ENCODE measurements at places on chromosomes 1 and 21.

GRCh38 chr1:1337793-1338147 is 6.7 kb downstream of the TAS1R3 start:
- no peak for DNase-seq

- DNase-seq = no peak
Observed at GRCh38 chr1:208215393-208215792, 28.8 kb downstream of the PLXNA2 start.

DNA sequence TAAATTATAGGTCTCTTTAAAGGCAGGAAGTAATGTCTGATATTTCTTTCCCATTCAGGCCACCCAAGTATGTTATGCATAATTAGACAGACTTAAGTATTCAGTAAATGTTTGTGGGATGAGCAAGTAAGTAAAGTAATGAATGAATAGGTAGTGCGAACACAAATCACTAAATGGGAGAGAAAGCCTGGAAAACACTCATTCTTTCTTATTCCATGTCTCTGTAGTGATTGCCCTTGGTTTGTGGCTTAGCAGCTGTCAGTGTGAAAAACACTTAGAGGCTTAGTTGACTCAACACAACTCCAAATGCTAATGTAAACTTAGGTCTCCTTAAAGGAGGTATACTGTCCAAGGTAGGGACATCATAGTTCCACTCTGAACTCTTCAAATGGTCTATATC is 182.5 kb downstream of the ZC3H11B start:
- DNase-seq = no peak

DNA sequence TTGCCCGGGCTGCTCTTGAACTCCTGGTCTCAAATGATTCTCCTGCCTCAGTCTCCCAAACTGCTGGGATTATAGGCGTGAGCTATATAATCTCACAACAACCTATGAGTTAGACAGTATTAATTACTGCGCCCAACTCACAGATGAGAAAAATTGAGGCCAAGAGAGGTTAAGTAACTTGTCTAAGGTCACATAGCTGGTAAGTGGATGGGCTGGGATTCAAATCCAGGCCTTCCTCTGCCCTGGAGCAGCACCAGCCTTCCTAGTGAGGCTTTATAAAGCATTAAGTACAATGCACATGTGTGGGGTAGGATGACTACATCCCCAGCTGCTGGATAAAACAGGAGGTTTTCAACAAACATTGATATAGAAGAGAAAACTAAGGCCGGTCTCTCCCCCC is 15.1 kb downstream of the E2F2 start:
- DNase-seq = no peak

- no peak for DNase-seq
Observed at GRCh38 chr1:2406451-2407041, 5.8 kb downstream of the PEX10 start.

DNA sequence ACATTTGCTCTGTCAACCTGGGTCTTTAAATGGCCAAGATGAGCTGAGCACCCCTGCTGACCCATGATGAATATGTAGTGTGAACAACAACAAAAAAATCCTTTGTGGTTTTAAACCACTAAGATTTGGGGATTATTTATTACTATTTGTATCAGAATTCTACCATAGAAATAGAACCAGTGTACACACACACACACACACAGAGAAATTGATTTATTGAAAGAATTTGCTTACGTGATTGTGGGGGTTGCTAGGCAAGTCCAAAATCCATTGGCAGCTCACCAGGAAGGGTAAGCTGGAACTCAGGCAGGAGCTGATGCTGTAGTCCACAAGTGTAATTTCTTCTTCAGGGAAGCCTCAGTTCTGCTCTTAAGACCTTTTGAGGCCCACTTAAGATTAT is 82.5 kb upstream of the MAP1LC3C start:
- no peak for DNase-seq

- DNase-seq = peak; percentile 57
Observed at GRCh38 chr1:108947871-108948525, 15.3 kb downstream of the CLCC1 start.

- no peak for DNase-seq
Observed at GRCh38 chr21:36985751-36986594, 19.5 kb upstream of the HLCS start.

- DNase-seq = no peak
Observed at GRCh38 chr1:194774535-194774934, 1588.1 kb upstream of the B3GALT2 start.

- no peak for DNase-seq
Observed at GRCh38 chr21:36960676-36961284, 5.7 kb downstream of the HLCS start.

GRCh38 chr1:173014160-173014559 is 36.6 kb downstream of the TNFSF18 start:
- no peak for DNase-seq

DNA sequence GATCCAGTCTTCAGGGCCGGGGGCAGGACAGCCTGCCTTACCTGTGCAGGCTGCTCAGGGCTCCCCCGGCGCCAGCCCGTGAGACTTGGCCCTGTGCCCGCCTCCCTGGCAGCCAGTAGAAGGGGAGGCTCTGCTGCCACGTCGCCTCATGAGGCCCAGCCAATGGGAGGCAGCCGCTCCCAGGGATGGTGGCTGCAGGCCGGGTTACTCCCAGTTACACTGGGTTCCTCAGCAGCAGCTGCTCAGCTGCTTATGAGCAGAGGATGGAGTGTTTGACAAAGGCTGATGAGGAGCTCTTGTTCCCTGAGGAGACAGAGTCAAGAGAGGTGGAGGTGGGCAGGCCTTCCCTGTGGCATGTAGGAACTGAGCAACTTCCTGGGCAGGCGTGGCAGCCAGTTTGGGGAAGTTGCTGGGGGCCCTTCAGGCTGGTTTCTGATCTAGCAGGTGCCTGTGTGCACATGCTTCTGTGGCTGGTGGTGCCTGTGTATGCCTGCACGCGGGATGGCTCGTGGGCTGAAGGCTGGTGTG is 5.5 kb downstream of the MFSD2A start:
- DNase-seq = no peak

DNA sequence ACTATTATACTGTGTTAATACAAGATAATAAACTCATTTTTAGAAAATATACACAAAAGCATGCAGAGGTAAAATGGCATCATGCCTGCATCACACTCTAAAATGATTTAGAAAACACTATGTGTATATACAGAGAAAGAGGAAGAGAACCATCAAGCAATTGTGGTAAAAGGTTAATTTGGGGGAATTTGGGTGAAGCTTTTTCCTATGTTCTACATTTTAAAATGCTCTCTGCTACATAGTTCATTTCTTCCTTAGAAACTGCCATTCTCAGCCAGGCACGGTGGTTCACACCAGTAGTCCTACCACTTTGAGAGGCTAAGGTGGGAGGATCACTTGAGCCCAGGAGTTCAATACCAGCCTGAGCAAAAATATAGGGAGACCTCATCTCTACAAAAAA is 44.1 kb downstream of the GON4L start:
- no peak for DNase-seq

- no peak for DNase-seq
Observed at GRCh38 chr21:40926238-40926637, 79.3 kb upstream of the DSCAM start.

DNA sequence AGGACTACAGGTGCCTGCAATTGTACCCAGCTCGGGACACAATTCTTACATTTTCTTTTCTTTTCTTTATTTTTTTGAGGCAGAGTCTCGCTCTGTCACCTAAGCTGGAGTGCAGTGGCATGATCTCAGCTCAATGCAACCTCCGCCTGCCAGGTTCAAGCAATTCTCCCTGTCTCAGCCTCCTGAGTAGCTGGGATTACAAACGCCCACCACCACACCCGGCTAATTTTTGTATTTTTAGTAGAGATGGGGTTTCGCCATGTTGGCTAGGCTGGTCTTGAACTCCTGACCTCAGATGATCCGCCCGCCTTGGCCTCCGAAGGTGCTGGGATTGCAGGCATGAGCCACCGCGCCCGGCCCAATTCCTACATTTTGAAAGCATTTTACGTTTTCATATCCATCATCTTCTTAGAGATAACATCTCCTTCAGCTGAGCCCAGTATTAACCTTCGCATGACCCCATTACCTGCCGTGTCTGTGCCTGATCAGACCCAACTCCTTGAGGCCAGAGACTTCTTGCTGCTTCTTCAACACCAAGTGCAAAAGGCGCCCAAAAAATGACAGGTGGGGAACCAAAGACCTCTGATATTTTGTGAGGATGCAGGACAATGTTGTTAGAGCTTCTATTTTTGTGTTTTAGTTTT is 2.8 kb upstream of the ADAMTSL4 start:
- DNase-seq = no peak

- DNase-seq = no peak
Observed at GRCh38 chr21:45385549-45386050, 19.4 kb upstream of the COL18A1 start.

- DNase-seq = no peak
Observed at GRCh38 chr1:177631770-177632169, 338.1 kb downstream of the SEC16B start.

GRCh38 chr1:201944639-201945038 is 1.7 kb downstream of the LMOD1 start:
- DNase-seq = no peak

All from NT2/D1 (cell line).